ENCODE measurements at places on chromosomes 2 and 18.
A peak's percentile ranks its signal among the peaks of the same experiment; 100 is the strongest.

- DNase-seq, result no peak
These were observed 269.4 kb downstream of the GBX2 start for GRCh38 chr2:235898766-235899165.

GRCh38 chr2:45688479-45689298 is 37.2 kb downstream of the PRKCE start:
- DNase-seq, result peak; percentile 82

GRCh38 chr2:170815746-170816503 is 762 bp upstream of the GAD1 start:
- DNase-seq, result peak; percentile 56

GRCh38 chr2:174967691-174968260 is 37.4 kb downstream of the CHN1 start:
- DNase-seq, result no peak

DNA sequence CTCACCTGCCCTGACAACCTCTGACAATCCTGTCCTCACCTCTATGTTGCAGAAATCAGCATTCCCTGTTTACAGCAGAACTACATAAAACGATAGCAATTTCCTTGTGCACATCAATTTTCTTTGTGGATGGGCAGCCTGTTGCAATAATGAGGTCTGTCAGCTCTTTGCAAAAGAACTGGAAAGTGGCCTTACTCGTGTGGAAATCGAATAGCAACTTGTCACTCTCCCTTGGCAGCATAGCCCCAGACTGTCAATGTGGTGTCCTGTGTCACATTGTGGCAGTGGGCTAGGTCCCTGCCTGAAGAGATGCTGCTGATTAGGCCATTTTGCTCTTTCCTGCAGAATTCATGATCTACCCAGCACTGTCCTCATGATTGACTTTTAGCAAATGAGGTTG is 531.9 kb downstream of the CCDC85A start:
- no peak for DNase-seq

- DNase-seq, result no peak
These were observed 3.2 kb upstream of the SERPINE2 start for GRCh38 chr2:224042191-224042696.

- no peak for DNase-seq
These were observed 21.2 kb downstream of the CNTNAP5 start for GRCh38 chr2:124046332-124046731.

DNA sequence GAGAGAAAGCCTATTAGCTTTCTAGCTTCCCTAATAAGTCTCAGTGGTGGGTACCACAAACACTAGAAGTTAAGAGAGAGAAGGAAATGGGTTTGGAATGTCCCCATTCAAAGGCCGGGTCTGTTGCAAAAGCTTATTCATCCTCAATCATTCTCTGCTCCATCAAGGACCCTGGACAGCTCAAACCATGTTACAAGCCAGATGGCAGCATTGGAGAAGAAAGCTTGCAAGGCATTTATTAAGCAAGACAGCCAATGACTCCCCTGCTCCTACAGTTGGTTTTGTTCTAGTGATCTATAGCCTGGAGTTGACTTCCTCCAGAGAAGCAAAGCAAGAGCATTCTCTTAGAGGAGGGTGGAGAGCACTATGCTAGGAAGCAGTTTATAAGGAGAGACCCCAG is 86.9 kb upstream of the LMAN1 start:
- no peak for DNase-seq

GRCh38 chr18:58584200-58585127 is 44.4 kb downstream of the ALPK2 start:
- DNase-seq, result no peak

DNA sequence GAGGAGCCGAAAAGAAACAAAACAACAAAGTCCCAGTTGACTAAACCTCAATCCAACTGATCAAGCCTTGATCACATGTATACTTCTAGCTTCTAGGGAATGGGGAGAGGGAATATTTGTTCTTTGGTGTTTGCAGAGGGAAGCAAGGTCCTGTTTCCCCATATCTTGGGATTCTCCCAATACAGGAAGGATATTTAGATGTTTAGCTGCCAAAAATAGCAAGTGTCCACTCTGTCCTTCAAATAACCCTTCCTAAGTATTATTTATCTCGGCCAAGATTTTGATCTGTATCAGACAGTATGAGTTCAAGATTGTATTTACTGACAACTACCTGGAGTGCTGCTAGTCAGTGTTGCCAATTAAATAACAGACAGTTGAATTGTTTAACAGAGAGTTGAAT is 55.5 kb downstream of the TBR1 start:
- no peak for DNase-seq

GRCh38 chr2:28347596-28347995 is 45.1 kb upstream of the FOSL2 start:
- DNase-seq, result no peak

DNA sequence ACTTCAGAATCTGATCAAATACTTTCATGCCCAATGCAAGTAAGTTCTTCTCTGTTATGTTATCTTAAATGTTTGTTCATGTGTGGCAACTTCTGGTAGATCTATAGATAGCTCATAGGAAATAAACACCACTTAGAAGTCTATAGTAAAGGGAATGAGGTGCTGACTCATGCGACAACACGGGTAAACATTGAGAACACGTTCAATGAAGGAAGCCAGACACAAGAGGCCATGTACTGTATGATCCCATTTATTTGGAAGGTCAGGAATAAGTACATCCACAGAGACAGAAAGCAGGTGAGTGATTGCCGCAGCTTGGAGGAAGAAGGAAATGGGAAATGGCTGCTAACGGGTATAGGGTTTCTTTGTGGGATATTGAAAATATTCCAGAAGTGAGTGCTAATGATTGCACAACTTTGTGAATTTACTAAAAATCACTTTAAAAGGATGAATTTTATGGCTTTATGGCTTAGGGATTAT is 95.4 kb downstream of the ITGB1BP1 start:
- no peak for DNase-seq

GRCh38 chr2:174490051-174490450 is 3.2 kb upstream of the GPR155 start:
- DNase-seq, result no peak

- no peak for DNase-seq
These were observed 1.2 kb downstream of the ANKRD53 start for GRCh38 chr2:70979626-70980025.

DNA sequence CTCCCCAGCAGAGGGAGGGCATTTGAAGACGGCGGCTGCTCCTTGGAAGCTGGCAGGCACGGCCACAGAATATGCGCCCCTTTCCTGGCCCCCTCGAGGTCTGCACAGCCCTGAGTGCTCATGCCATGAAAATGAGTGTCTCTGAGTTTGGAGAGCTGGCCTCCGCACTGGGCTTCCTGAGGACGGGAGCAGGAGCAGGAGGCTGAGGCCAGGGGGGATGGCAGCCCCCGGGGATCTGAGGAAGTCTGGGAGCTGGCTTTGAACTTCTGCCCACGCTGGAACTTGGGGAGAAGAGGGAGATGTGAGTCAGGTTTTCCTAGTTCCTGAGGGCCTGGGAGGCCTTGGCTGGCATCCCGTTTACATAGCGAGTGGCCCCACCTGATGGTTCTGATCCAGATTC is 47.0 kb downstream of the RRM2 start:
- no peak for DNase-seq

DNA sequence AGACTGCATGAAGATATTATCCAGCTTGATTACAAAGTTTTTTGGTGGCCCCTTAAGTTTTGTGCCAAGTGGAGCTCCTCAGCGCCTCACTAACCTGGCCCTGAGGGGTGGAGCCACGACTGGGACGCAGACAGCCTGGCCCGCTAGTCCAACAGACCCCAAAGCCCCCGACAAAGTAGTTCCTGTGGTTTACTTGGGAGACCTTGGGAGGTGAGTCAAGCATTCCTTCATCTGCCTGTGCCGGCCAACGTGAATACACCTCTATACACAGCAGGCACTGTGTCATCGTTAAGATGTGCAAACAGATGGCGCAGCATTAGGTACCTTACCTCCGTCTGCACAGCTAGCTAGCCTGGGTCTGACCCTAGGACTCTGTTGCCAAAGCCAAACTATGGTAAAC is 55.0 kb upstream of the LAMA1 start:
- no peak for DNase-seq

DNA sequence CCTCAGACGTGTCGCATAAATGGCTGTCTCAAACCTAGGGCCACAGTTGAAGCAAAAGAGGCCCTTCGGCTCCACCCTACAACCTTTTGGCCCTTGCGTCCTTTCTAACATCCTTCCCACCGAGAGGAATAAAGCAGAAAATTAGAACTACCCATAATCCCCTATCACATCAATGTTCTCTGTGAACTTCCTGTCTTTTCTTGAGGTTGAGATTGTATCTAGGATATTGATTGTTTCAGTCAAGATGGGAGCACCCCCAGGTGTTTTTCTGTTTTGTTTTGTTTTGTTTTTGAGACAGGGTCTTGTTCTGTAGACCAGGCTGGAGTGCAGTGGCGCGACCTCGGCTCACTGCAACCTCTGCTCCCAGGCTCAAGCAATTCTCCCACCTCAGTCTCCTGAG is 23.6 kb downstream of the INPP5D start:
- no peak for DNase-seq

- DNase-seq, result no peak
These were observed 61.5 kb downstream of the PTPN4 start for GRCh38 chr2:119821266-119821665.

DNA sequence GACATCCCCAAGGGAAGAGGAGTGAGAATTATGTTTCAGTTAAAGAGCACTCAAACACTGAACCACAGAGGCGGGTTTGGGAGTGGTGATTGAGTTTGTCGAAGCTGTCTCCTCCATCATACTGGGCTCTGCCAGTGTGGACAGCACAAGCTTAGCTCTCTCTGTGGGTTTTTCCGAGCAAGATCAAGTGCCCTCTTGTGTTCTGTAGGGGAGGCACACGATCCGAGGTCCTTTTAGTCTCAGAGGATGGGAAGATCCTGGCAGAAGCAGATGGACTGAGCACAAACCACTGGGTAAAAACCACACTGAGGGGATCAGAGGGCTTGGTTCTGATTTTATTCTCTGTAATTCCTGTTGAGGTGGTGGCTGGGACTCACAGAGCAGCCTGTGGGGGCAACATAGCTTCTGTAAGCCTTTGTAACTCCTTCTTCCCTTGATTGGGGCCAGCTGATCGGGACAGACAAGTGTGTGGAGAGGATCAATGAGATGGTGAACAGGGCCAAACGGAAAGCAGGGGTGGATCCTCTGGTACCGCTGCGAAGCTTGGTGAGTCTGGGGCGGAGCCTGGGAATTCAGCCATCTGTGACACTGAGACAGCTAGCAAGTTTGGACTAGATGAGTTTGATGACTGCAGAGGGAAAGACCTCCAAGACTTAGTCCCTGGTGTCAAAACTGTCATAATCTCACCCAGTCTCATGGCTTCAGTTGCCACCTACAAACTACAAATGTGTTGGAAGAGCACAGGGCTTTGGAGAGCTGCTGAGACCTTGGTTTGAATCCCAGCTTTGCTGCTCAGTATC is 2.0 kb downstream of the NAGK start:
- DNase-seq, result peak; percentile 32

- DNase-seq, result no peak
These were observed 410.2 kb upstream of the CHST9 start for GRCh38 chr18:27595113-27595838.

DNA sequence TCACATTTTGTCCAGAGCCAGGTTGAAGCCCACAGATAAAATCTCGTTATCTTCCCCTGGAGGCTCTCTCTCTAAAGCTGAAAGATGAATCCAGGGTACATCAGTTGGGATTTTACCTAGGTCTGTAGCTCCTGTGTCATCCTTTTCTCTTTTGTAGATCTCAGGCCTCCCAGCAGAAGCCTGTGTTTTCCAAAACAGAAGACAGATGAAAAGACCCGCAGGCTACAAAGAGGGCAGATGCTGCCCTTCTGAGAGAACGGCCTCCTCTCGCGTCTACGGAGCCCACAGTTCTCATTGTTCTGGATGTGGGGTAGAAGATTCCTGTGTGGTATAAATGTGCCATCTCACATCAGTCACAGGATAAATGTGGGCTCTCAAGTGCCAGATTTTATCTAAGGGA is 139.5 kb downstream of the SUCLG1 start:
- DNase-seq, result peak; percentile 50

GRCh38 chr18:71327850-71328249 is 1039.0 kb downstream of the SOCS6 start:
- no peak for DNase-seq

DNA sequence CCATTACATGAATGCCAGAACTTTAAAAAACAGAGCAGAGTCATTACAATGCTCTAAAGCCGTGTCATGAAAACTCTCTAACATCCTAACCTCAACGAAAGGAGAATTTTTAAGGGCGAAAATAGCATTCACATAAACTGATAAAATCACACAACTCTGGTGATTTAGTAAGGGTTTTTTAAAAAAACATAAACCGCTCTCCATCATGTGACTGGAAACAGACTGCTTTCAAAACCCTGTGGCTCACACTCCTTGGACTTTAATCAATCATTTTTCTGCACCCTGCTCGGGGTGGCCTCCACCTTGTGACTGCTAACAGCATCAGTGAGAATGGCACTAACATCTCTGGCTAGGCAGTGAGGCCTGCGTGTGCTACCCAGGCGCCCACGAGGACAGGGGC is 12.1 kb downstream of the DOCK10 start:
- DNase-seq, result no peak

GRCh38 chr2:219569041-219569440 is 2.3 kb downstream of the OBSL1 start:
- no peak for DNase-seq

- no peak for DNase-seq
These were observed 126.1 kb downstream of the ZNF516 start for GRCh38 chr18:76368976-76369375.

DNA sequence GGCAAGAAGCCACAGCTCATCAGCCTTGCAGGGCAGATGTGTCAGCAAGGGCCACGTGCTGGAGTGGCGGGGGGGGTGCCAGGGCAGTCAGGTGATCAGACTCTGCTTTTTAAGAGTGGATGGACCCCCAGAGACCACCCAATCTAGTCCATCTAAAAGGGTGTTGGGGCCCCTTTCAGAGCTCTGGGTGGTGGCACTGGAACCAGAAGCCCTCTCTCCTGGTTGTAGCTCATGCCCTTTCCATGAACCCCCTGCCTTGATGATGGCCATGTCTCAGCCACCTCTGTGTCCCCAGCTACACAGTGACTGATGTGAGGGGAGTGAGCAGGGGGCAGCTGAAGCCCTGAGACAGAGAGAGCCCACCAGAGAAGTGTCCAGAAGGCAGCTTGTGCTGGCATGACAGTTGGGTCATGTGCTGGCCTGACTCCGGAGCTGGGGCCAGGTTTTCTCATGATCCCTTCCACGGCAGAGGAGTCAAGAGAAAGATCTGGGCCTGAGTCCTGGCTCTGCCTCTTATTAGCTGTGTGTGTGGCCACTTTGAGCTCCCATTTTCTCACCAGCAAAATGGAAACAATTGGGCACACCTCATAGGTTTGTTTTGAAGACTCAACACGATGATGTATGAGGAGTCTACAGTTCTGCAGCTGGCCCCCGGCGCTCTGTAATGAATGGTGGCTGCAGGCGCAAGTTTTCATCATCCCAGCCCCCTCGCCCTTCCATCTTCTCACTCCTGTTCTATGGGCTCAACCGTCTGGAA is 195.7 kb downstream of the ZFP36L2 start:
- DNase-seq, result no peak

DNA sequence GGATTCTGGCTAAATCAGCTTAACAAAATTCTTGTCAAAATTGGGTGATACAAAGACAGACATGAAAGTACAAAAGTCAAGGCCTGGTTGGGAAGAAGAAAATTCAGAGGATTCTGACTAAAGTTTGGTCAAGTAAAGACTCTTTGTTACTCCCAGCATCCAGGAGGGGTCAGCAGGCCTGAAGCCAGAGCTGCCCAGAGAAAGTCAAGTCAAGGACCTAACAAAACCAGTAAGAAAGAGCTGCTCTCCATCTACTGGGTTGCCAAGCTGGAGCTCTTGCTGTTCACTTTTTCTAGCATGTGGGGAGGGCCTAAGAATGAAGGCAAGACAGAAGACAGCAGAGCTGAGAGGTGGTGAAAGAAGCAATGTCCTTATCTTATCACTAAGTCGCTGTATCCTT is 143.3 kb downstream of the C1D start:
- no peak for DNase-seq

- DNase-seq, result no peak
These were observed 188.7 kb upstream of the KLHL14 start for GRCh38 chr18:32961538-32961937.
